ENCODE measurements at places on chromosomes 5 and 9.

DNA sequence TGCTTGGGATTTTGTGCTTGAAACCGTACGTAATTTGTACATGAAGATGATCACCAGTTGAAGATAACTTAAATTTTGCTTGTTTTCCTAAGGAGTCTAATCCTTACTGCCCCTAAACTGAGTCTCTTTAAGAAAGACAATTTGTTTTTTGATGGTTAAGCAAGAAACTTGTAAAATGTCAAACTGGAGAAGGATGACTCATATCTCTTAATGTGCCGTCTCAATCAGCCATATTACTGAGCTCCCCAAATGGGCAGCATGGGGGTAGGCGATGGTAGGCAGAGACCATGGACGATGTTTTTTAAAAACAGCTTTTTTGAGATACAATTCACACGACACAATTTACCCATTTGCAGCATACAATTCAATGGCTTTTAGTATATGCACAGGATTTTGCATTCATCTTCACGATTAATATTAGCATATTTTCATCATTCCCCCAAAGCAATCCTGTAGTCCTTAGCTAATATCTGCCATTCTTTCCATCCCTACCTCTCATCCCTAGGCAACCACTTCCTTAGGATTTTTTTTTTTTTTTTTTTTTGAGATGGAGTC is 14.3 kb downstream of the ARHGAP26 start:
- DNase-seq: no peak

DNA sequence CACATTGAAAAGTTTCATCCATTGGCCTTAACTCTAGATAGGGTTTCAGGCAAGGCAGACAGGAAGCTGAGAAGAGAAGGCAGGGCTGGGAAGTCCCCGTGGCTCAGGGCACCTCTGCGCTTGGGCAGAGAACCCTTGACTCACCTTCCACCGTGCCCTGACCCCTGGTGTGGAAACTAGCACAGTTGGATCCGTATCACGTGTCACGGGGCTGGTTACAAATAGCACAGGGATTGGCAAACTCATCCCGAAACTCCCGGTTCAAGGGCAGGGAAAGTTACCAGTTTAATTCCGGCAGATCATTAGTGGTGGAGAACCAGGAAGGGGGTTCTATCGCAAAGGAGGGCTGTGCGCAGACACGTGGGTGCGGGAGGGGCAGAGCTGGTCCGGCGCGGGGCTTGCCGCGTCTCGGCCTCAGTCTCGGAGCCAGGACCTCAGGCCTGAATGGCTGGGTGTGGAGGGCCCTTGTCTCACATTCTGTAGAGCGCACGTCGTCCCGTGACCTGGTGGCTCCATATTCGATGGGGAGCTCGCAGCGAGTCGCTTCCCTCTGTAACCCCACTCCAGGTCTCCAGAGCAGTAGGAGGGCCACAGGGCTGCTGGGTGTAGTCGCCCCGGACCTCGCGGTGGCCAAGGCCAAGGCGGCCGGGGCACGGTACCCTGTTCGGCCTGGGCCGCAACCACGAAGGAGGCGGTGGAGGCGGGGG is 771 bp upstream of the TMEM171 start:
- no peak for DNase-seq

DNA sequence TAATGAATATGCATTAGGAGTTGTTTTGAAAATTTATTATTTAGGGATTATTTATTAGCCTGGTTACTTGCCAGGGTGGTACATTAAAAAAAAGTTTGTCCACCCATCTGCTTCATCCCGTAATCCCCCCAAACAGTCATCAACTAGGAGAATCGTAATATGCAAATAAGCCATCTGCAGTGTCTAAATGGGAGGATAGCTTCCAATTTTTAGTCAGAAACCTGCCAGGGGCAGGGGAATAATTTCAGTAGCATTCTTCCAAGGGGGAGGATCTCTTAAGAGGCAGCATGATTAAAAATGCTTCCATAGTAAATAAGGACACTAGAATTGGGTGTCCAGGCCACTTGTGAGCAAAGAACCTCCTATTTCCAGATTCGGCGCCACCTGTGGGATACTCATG is 43.3 kb downstream of the SH3GL2 start:
- DNase-seq: no peak

GRCh38 chr5:32465076-32465475 is 20.5 kb upstream of the ZFR start:
- no peak for DNase-seq

GRCh38 chr5:151095341-151096000 is 14.6 kb upstream of the TNIP1 start:
- DNase-seq: no peak

GRCh38 chr9:138101444-138102234 is 224.1 kb downstream of the CACNA1B start:
- no peak for DNase-seq

- no peak for DNase-seq
Measured at GRCh38 chr5:71706906-71707305, 12.2 kb upstream of the CARTPT start.

DNA sequence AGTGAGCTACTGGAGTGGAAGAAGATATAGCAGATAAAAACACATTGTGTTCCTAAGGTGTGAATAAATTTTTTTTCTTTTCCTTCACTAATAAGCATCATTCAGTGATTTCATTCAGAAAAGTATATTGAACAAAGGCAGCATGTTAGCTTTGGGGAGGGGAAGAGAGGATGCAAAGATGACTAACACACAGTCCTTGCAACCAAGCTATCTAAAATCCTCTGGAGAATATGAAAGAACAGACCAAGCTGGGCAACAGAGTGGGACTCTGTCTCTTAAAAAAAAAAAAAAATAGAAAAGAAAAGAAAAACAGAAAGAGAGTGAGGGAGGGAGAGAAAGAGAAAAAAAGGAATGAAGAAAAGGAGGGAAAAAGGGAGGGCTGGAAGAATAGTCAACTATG is 22.3 kb upstream of the OMD start:
- no peak for DNase-seq

DNA sequence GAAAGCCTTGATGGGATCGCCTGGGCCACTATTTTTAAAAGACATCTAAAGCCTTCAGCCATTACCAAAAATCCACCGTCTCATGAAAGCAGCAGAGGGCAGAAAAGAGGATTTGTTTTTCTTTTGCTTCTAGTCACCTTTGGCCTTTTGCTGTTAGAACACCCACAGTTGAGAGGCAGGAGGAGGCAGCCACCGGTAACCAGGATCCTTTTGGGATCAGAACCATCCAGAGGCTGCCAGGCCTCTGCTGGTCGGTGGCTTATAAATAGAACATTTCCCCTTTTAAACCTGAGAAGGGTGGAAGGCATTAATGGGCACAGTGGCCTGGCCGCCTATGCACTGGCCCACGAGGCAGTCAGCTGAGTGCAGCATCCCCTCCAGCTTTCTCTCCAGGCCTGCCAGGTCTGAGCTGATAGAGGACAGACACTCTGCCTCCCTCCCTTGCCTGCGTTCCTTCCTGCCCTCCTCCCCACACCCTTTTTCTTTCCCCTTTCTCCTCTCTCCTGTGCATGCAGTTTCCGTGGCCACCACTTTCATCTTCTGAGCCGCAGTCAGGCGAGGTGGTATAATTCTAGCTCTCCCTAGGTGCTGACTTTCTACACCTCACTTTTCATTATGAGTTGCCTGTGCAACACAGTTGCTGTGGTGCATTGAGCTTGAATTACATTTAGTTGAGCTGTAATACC is 253.4 kb downstream of the ARHGAP26 start:
- DNase-seq: no peak

- no peak for DNase-seq
Measured at GRCh38 chr5:66872736-66873331, 276.6 kb downstream of the MAST4 start.

GRCh38 chr5:54889826-54890225 is 95.6 kb downstream of the ESM1 start:
- peak; percentile 69 for DNase-seq

- no peak for DNase-seq
Measured at GRCh38 chr5:65916636-65917035, 9.7 kb upstream of the ERBIN start.

- no peak for DNase-seq
Measured at GRCh38 chr9:91186632-91187108, 175.0 kb downstream of the AUH start.

DNA sequence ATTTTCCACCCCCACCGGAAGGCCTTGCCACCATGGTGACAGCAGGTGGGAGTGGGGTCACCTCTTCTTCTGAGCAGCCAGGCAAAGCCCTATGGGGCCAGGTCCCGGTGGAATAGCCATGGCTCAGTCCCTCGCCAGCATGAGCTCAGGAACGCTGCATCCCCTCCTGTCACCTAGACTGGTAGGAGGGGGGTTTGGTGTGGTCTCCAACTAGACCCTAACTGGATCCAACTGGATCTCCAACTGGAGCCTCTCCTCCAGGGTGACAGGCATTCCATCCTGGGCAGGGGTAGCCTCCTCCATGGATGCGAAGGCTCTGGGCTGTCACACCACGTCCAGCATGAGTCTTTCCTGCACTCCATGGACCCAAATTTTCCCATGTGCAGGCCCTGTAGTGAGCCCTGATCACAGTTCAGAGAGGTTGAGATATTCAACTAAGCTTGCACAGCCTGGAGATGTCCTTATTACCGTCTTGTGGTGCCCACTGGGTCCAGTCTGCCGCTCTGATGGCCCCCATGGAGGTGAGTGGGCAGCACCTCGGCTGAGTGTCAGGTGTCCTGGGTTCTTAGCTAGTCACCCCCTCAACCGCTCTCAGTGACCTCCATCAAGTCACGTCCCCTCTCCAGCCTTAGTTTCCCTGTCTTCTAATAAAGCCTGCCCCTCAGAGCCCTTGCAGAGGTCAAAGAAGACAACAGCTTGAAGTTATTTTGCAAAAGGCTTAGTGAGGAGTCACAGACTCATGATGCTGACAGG is 18.6 kb upstream of the FIBCD1 start:
- DNase-seq: no peak

DNA sequence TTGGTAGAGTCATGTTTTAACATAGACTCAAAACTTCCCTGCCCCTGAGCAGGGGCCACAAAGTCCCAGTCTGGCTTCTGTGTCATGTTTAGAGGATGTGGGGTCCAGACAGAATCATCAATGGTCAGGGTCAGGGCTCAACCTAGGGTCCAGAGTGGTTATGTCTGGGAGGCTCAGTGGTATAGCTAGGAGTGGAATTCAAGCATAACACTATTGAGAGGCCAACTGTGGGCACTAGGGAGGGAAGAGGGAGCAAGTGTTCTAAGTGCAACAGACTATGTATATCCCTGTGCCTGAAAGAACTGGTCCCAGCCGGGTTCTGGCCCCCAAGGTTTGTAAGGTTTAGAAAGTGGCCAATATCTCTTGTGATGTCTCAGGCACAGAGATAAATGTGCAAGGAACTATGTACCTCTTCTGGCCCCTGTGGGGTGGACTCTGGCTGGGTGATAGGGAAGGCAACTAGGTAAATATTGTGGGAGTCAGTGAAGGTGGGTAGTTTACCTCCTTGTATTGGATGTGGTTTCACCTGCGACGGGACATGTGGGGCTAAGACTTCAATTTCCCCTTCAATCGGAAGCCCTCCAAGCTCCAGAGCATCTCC is 14.0 kb downstream of the MYORG start:
- DNase-seq: no peak

DNA sequence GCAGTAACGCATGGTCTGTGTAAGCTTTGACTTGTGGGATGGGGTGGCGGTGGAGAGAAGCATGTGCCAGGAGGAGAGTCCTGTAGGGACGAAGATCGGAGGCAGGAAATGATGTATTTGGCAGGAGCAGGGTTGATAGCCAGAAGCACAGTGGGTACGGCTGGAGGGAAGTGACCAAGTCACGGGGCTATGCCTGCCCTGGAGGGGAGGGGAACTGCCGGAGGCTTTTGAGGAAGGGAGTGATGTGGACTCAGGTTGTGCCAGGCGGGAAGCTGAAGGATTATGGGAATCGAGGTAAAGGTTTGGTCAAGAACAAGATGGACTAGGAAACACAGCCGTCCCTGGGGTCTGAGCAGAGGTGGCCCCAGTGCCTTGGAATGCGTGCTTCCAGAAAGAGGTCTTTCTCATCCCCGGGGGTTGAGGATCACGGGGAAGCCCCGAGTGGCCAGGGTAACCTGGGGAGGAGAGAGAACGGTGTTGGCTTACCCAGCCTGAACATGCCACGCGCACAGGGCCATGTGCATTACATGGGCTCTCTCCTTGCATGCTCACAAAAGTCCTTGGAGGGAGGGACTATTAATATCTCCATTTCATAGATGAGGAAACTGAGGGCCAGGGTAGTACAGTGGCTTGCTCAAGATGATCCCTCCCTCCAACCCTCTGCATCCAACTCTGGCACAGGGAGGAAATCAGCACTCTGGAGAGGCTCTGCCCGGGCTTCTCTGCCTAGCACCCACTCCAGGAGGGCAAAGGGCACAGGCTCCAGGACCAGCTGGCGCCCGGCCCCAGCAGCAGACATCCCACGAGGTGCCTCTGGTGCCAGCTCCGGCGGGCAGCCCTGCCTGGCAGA is 253.8 kb downstream of the PBX3 start:
- DNase-seq: no peak

DNA sequence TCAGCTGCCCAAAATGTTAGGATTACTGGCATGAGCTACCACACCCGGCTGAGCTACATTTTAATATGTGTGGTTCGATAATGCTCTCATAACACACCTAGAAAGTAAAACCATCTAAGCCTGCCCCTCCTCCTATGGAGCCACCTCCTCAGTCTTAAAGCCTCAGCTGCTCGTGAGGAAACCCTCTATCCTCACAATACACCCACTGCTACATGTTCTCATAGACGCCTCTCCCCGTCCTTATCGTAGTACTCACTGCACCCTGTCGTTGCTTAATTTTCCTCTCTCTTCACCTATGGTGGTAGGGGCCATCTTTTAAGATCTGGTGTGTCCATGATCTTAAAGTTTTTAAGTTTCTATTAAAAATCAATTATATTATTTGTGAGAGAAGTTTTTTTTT is 72.9 kb downstream of the RCL1 start:
- DNase-seq: no peak

GRCh38 chr5:68246802-68247201 is 31.2 kb downstream of the PIK3R1 start:
- DNase-seq: no peak

DNA sequence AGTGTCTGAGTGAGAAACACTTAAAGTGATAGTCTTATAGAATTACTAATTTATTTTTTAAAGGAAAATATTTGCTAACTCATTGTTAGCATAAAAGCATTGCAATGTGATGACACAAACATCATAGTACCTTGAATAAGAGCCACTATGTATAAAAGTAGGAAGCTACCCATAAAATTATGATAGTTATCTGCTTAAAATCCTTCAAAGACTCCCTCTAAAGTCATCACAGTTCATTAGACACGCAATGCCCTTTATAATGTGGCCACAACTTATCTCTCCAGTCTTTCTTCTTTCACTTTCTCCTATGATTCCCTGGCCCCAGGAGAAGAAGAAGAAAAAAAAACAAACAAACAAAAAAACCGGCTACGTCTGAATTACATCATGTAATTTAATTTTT is 1144.0 kb upstream of the NUDT12 start:
- DNase-seq: no peak

DNA sequence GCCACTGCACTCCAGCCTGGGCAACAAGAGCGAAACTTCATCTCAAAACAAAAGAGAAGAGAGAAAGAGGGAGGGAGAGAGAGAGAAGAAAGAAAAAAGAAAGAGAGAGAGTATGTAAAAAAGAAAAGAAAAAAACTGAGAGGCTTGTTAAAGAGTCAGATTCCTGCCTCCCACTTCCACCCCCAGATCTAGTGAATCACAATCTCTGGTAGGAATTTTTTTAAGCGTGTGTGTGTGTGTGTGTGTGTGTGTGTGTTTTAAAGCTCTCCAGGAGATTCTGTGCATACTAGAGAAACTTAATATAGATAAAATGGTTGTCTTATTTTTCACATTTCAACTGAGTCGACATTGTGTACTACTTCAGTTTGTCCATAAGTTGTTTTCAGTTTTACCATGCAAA is 32.0 kb downstream of the SAR1B start:
- no peak for DNase-seq

GRCh38 chr9:98930792-98931191 is 12.9 kb upstream of the COL15A1 start:
- no peak for DNase-seq

- DNase-seq: peak; percentile 28
Measured at GRCh38 chr9:89375191-89375760, 57.0 kb downstream of the SECISBP2 start.

Measured in right renal pelvis (tissue), 4 donors.